Stimulated activated CD8-positive, alpha-beta memory T cell treated with anti-CD3 and anti-CD28 coated beads, Interleukin-7, amount 100 ng/mL, for 1 hour (primary cell): ENCODE measurements at places on chromosomes 7 and 10.

- no peak for DNase-seq
Observed at GRCh38 chr10:88116481-88116880, 253.1 kb downstream of the PTEN start.

DNA sequence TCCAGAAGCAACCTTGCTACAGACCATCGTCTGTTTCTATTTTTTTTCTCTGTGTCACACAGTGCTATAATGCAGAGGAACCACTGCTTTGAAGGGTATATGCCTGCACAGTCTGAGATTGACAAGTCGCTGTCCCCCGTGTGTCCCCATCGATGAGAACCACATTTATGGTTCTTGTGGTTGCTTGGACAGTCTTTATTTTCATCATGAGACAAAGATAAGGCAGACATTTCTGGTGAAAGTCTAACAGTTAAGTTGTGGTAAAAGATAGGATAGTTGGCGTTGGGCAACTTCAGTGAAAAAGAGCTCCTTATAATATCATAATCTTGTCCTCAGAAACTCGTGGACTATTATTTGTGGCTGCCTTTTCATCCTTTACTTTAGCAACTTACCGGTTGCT lies 6.3 kb upstream of the AKR1E2 start:
- no peak for DNase-seq

- DNase-seq = no peak
Observed at GRCh38 chr10:30818854-30819253, 189.3 kb upstream of the LYZL2 start.

DNA sequence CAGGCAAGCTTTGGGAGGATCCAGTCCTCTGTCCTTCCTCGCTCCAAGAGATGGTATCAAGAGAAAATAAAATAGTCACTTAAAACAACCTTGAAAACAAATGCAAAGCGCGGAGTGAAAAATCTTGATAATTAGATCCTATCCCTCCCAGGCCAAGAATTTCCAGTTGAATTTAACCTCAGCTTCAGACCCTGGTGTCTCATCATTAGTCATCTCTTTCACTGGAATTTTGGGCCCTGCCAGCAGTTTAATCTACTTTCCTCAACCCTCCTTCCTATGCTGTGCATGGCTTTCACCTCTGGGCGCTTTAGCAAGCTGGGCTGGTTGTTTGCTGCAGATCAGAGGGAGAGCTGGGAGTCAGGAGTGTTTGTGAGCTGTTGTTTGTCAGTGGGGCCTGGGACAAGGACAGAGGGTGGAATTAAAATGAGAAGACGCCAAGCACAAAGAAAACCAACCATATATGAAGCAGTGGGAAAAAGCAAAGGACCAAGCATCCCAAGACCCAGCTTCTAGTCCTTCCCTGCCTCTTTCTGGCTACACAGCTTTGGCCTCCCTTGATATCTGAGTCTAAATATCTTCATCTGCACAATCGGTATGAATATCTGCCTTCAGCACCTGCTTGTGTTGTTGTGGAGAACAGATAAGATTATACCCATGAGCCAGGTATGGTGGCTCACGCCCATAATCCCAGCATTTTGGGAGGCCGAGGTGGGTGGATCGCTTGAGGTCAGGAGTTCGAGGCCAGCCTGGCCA lies 13.5 kb downstream of the MYOF start:
- no peak for DNase-seq

GRCh38 chr10:43573250-43574000 lies 991 bp downstream of the ZNF239 start:
- no peak for DNase-seq

DNA sequence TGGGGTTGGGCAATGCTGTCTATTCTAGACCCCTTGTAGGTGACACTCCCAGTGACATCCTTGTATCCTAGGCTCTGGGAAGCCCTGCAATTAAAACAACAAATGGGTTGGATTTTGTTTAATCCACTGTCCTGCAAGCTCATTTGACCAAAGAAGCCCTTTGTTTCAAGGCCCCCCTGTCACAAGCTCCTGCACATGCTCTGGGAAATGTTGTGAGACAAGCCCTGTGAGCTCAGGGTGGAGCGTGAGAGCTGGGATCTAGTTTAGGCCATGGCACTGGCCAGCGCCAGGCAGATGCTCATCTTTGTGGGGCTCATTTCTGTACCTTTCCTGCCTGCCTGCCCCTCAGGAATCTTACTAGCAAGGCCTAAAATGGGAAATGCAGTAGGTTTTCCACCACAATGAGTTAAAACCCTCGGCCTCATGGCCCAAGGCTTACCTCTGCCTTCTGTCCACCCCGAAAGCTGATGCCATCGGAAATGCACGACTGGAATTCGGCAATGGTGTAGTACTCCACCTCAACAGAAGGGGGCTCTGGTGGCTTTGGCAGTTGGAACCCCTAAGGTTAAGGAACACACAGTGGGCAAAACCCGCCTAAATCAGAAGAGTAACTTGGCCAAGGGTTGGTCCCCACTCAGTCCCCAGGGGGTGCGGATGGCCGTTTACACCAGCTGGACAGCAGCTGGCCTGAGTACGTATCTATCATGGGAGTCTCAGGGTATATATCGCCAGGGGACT lies 112.0 kb downstream of the NEURL1 start:
- DNase-seq = no peak

- DNase-seq = no peak
Observed at GRCh38 chr7:6165521-6166320, 106.7 kb downstream of the CYTH3 start.

GRCh38 chr10:124339119-124340032 lies 79.3 kb downstream of the OAT start:
- no peak for DNase-seq

DNA sequence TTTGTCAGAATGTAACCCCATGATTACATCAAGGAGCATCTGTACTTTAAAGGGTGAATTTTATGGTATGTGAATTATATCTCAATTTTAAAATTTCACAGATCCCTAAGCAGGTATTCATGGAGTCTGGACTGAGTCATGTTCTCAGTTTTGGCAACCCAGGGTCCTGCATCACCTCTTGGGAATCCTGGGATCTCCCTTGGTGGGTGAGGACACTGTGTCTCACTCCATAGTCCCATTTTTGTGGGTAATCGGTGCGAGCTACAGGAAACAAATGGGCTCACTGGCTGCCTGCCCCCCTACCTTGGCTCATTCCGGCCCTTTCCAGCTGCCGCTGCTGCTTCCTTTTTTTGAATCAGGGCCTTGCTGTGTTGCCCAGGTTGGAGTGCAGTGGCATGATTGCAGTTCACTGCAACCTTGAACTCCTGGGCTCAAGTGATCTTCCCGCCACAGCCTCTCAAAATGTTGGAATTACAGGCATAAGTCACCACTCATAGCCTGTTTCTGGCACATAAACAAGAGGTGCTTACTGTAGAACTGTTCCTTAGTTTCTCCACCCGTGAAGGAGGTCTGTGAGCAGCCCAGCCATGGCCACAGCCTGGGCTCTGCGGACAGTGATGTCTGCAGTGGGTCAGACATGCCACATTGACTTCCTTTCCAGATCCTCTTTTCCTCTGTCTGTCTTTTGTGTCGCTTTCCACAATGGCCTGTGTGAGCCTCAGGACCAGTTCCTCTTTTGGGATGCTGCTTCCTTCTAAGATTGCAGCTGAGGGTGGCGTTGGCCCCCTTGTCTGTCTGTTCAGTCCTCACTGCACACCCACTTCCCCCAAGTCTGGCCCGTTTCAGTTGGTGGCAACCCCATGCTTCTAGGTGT lies 14.5 kb downstream of the PALD1 start:
- DNase-seq = no peak

- DNase-seq = no peak
Observed at GRCh38 chr10:124095096-124095495, 1.7 kb upstream of the CHST15 start.

GRCh38 chr7:146414937-146415336 lies 298.3 kb downstream of the CNTNAP2 start:
- no peak for DNase-seq

DNA sequence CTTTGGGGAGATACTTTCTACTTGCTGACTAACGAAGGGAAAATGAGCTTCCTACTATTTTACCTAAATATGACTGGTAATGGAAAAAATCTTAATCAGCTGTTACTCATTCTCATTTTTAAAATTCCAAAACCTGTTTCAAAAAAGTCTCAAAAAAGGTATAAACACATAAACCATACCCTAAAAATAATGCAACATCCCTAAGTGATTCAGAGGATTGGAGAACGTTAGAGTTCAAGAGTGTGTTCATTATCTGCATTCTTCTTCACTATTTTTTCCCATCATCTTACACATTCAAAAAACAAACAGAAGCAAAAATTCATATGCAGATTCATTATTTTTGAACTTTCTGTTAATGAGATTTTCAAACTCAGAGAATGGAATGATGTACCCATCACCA lies 150.4 kb upstream of the GNAI1 start:
- no peak for DNase-seq

DNA sequence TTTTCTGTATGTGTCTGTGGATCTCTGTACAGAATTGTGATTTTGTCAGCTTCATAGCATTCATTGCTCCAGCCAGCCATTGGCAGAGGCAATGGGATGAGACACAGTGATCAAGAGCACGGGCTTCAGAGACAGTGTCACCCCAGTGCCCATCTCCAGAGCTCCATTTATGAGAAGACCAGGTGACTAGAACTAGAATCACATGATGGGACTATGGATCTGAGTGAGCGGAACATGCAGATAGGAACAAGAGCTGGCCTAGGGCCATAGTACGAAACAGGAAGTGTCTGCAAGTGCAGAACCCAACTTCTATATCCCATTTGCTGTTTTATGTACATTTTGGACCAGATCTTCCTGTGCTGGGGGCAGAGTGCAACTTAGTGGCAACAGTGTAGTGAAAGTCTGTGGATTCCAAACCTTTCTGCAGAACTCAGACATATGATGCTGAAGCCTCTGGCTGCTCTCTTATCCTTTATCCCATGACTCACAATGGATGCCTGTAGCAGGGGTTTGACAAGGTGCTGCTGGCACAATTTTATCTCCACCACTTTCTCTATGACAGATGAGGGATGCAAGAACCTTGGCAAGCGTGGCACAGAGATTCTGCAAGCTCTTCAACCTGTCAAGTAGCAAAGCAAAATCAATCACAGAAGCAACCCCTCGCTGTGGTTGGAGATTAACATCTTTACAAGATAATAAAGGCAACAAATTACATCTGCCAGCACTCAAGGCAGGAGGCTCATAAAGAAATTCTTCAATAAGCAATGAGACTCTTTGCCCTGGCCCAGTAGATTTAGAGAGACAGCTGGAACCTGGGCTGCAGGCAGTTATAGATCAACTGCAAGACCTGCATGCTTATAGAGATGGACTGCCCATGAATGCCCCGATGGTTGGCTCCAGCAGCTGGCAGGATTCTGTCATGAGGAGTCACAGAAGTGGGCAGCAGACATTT lies 681.3 kb downstream of the TNS3 start:
- DNase-seq = no peak

- no peak for DNase-seq
Observed at GRCh38 chr7:121436688-121437087, 40.6 kb upstream of the FAM3C start.

- no peak for DNase-seq
Observed at GRCh38 chr7:144866189-144866588, 30.3 kb upstream of the TPK1 start.

- DNase-seq = no peak
Observed at GRCh38 chr10:71555087-71555723, 158.5 kb downstream of the CDH23 start.

- DNase-seq = no peak
Observed at GRCh38 chr10:131427281-131427680, 115.8 kb upstream of the TCERG1L start.

- no peak for DNase-seq
Observed at GRCh38 chr10:129594811-129595210, 127.8 kb downstream of the MGMT start.

- no peak for DNase-seq
Observed at GRCh38 chr7:96285579-96285978, 36.3 kb downstream of the SLC25A13 start.

DNA sequence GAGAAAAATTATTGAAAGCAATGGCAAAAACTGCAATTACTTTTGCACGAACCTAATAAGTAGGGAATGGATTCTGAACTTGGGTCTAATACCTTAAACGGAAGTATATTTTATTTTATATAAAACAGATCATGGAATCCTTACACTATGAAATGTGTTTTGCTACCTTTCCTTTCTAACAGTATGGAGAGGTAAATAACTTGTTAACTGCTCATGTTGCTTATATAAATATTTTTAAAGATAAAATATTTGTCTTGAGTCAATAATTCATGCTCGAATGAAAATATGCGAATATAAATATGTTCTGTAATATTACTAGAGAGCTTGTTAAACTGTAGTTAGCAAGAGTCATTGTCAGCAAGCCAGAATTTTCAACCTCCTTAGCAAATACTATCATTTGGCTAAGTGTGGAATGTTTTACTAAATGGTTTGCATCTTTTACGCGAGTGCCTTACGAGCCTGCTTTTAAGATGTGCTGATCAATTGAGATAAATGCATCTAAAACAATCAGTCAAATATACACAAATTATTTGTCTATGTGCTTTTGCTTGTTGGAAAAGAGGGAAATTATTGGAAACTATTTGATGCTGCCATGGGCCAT lies 5.9 kb downstream of the GNAT3 start:
- DNase-seq = no peak

DNA sequence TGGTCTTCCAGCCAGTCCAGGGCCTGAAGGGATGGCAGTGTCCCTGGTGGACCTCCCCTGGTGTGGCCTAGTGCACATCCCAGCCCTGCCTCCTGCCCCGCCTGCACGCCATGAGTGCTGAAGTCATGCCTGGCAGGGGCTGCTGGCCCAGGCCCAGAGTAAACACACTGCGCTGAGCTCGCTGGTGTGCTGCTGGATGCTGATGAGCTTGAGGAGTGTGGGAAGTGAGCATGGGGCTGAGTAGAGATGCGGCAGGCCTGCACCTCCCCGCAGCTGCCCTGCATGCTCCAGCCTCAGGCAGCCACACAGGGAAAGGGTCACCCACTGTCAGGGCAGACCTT lies 43.2 kb downstream of the HTRA1 start:
- no peak for DNase-seq

DNA sequence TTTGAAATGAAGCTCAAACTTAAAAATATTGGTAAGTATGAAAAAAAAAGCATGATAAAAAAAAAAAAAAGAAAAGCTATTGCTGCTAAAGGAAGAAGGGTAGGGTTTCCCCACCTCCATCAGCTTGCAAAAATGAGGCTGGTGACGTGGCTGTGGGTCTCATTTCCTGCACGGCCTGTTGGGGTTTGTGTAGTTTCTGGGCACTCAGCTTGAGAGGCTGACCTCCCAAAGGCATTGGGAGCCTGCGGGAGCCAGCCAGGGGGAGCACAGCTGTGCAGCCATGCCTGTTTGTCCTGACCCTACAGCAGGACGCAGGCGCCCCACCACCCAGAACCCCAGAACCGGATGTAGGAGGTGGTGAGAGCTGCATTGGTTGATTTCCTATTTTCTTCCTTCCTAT lies 48.8 kb upstream of the CARD11 start:
- peak; percentile 42 for DNase-seq

GRCh38 chr7:116200963-116201362 lies 9.4 kb upstream of the TES start:
- no peak for DNase-seq

DNA sequence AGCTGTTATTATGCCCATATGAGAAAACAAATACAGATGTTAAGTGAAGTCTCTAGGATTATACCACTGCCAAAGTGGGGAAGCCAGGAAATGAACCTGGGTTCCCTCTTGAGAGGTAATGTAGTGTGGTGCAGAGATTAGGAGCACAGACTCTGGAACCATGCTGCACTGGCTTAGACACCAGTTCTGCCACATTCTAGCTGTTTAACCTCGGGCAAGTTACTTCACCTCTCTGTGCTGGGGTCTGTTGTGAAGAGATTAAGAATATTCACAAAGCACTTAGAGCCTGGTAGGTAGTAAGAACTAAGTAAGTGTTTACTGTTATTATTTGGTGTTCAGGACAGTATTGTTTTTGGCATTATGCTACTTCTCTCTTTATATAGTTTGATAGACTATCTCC lies 41.9 kb downstream of the PDE6C start:
- no peak for DNase-seq

- no peak for DNase-seq
Observed at GRCh38 chr7:73642834-73643233, 18.5 kb upstream of the MLXIPL start.
